PC-9 (cell line): ENCODE measurements at places on chromosomes 6 and 20. TPM values are rescaled to one million over a fixed set of nuclear protein-coding genes. Genes with fewer than 3 reads are reported as not detected.
A peak's percentile ranks its signal among the peaks of the same experiment; 100 is the strongest.

DNA sequence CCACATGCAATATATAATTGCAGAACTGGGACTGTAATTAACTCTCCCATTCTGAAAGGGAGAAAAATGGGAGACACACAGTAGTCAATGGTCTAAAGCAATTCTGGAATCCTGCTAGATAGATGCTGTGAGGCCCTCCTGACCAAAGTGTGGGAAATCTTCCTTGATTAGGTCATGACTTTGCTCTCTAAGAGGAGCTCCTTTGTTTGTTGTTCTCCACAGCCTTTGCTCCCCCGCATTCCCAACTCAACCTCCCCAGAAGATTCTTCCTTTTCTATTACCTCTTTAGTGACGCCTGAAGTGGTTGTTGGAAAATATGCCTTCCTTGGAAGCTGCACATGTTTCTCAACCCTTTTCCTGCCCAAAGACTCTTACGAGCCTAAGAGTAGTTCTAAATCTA lies 28.8 kb upstream of the LIN28B start:
- no peak for DNase-seq

- no peak for DNase-seq
Observed at GRCh38 chr6:109894181-109894580, 83.9 kb upstream of the GPR6 start.

DNA sequence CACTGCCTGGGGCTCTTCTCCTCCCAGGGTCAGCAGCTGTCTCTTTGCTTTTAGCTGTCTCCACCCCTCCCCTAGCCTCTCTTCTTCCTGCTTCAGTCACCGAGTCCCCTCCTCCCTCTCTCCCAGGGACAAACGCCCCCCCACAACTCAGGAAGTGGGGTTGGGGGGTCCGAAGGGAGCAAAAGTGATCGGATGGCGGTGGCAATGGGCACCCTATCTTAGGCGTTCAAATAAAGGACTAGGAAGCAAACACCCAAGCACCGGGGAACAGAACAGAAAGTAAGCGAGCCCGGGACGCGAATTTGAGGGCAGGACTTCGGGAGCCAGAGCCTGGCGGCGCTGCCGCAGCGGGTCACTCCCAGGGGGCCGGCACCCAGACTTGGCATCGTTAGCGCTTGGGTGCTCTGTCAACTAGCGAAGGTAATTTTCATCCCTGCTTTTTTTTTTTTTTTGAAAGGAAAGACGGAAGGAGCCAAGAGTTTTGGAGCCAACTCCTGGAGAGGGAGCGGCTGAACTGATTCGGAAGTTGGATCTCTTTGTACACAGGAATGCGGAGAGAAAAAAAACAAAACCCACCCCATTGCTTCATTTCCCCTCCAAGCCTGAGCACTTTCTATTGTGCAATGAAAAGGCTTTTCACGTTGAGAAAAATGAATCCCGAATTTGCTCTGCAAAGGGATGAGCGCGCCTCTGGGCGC lies 815 bp upstream of the ITPR3 start:
- peak; percentile 71 for DNase-seq

The CDH4 gene
- total RNA-seq = not detected in 2 replicates

The PSORS1C2 gene
- not detected in 2 replicates for total RNA-seq

DNA sequence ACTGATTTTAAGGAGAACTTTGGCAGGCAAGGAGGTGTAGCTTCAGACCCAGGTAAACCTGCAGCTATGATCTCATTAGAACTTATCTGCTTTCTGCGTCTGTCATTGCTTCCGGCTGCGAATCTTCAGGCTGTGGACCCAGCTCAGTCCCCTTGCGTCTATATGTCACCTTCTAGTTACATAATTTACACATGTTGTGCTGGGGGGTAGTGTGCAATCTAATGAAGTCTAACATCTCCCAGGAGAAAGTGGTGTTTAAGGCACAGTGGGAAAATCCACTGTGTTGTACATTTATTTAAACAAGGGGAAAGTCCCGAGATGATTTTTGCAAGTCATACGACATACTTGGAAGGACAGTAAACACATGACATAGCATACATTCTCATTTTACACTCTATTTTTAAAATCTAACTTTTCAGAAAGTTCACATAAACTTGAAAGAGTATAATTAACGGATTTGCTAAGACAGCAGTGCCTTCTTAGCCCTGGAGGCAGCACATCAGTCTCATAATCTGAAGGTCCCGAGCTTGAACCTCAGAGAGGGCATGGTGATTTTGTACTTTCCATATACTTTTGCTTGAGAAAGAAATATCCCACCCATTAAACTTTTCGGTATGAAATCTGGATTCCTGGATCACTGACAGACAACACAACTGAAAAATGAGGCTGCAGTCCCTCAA lies 35.2 kb downstream of the GPX6 start:
- DNase-seq = no peak

The CST2 gene
- not detected in 2 replicates for total RNA-seq

The ZDHHC14 gene
- total RNA-seq = 5.6 and 6.8 TPM in 2 replicates

The HLA-F gene
- total RNA-seq = 7.6 and 12.5 TPM in 2 replicates

DNA sequence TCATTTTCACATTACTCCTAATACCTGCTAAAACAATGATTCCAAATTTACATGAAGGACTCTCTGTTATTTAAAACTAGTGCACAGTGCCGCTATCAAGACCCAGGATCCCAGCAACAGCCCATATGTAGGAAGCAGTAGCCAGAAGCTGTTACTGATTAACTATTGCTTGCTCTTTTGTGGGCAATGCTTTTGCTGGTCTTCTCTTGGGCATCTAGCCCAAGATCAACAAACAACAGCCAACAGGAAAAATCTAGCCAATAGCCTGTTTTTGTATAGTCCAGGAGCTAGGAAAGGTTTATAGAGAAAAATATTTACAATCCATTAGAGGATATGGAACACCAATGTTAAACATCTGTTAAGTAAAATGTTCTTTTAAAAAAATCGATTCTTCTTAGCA lies 22.1 kb upstream of the TENT5A start:
- DNase-seq = no peak

DNA sequence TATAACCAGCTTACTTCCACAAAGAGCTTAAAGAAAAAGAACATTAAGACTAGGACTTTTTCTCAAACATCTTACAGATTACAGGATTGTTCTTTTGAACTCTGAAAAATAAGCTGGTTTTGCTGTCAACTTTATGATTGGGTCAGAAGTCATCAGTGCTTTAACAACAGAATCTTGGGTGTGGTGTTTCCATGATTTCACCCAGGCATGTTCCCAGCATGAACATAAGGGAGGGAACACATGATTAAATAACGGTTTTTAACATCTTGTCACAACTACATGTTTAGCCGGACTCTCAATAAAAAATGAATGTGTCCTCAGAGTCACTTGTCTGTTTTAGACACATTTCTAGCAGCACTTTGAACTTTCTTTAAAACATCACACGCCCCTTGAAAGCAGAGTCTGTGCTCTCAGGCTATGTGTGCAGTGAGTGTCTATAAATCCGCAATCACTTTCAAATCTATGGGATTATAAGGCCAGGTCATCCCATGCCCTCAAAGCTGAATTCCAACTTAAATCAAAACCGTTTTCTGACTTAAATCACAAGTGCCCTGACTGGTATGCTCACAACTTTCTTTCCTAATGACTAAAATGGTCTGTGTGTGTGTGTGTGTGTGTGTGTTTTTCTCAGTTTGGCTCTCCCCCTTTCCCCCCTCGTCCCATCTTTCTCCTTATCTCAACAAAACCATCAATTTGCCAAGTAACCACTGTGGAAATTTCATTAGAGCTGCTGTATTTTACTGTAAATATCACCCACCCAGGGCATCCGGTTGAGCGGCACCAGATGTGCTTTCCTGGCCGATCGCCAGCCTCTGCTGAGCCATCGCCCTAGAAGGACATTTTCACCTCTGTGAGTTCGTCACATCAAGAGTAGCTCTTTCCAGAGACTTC lies 216.8 kb upstream of the DTNBP1 start:
- no peak for DNase-seq

- no peak for DNase-seq
Observed at GRCh38 chr6:10174056-10174455, 240.8 kb downstream of the TFAP2A start.

GRCh38 chr20:57504411-57504810 lies 20.5 kb downstream of the CTCFL start:
- no peak for DNase-seq

DNA sequence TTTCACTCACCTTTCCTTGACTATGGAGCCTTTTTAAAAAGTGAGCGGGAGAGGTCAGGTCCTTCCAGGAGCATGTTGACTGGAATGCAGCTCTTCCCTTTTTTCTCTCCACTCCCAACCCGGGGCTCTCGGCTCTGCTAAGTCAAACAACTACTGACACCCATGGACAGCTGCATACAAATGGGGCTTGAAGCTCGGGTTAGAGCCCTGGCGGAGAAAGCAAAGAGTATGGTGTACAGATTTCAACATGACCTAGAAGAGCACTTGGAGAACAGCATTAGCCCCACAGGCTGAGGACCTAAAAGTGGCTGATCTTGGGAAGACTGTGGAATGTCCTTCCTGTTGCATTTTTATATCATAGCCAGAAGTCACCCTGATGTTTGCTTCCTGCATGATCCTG lies 162.0 kb upstream of the STMND1 start:
- no peak for DNase-seq

GRCh38 chr6:127554435-127555006 lies 22.5 kb upstream of the C6orf58 start:
- DNase-seq = peak; percentile 31

- peak; percentile 55 for DNase-seq
Observed at GRCh38 chr6:147142684-147143245, 61.5 kb upstream of the STXBP5 start.

The CALHM4 gene
- not detected in 2 replicates for total RNA-seq

DNA sequence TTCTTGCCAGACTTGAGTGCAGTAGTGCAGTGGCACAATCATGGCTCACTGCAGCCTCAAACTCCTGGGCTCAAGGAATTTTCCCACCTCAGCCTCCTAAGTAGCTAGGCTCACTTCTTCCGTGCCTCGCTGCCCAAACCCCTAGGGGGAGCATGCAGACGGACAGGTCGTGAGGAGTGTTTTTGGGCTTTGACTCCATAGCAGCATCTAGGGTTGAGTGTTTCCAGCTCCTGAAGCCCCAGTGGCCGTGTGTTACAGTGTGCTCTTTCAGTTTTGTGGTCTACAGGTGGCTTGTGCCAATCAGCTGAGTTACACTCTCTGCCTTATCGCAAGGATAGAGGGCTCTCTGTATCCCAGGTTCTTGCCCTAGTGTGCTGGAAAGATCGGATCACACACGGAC lies 33.4 kb downstream of the NCOA3 start:
- DNase-seq = no peak

The SMLR1 gene
- total RNA-seq = not detected in 2 replicates

- DNase-seq = no peak
Observed at GRCh38 chr20:20363434-20363798, 4.5 kb upstream of the INSM1 start.

DNA sequence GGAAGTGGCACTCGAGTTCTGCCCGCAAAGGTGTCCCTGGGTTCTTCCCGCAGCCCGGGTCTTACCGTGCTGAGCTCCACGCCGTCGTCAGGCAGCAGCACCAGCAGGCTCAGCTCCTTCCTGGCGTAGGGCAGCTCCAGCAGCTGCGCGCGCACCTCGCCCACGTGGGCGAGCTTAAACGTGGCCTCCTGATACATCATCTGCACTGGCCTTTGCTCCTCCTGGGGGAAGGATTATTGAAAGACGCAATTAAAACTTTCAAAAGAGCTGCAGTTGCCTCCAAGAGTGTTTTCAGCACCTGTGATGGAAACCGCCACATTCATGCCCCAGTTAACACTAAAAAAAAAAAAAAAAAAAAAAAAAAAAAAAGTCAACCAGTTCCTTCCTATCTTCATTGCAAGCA lies 11.3 kb downstream of the SERPINB9 start:
- no peak for DNase-seq

The MYB gene
- 0.95 and 1.8 TPM in 2 replicates for total RNA-seq

DNA sequence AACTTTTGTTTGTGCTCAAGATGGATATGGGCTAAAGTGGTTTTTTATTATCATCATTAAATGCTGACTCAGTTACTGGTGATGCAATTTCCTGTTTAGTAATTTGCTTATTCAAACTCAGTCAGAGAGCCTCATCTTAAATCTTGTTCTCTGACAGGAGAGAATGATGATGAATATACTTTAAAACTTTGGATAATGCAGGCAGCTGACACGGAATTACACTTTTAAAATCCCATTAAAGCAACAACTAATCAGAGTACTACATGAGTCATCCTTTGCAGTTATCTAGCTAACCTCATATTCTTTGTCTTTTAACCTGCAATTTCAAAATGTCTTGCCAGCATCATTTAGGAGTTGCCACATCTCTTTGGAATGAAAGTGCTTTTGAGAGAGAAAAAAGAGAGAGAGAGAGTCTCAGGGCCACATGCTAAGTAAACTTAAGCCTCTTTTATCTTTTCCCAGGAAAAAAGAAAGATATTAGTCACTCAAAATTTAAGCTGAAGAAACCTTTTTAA lies 9.2 kb upstream of the C6orf141 start:
- DNase-seq = peak; percentile 81

GRCh38 chr20:33063271-33063670 lies 9.6 kb downstream of the BPIFB3 start:
- DNase-seq = no peak

DNA sequence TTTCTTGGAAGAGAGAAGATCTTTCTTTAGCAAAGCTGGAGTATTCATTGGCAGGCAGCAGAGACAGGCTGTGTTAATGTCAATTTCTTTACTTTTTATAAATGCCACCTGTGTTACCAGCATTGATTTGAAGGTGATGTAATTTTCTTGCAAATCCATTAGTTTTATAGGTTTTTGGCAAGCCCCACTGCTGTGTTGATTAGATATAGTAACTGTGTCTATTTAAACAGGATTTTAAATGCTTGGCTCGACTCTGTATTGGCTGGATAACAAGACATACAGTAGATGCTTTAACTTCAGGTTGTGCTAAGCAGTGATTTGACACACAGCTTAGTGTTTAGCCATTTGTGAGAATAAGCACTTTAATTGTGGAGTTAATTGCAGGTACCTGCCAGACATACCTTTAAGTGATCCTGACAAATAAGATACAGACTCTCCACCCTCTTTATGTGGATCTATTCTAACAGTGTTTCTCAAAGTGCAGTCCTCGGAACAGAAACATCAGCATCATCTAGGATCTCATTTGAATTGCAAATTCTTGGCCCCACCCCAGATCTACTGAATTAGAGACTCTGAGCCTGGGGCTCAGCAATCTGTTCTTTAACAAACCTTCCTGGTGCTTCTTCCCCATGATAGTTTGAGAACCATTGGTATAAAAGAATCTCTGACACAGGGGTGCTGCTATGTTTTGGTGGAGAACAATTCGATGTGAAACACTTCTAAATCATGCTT lies 397.5 kb downstream of the HDGFL1 start:
- no peak for DNase-seq

- DNase-seq = no peak
Observed at GRCh38 chr20:18436847-18437246, 30.0 kb downstream of the DZANK1 start.

DNA sequence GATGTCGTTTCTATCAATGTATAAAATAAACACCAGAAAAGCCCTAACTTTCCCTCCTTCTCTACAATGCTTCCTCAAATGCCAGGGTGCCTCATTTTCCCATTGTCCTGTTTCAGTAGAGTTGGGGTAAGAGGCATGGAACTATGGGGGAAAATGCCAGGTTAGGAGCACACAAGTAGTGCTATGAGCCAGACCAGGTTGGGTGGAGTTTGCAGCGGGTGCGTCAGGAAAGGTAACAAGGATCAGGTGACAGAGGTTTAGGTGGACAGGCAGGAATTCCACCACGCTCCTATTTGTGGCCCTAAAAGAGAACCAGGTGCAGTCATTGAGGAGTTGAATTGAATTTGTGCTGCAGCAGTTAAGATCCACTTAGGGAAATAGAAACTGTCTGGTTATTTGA lies 36.5 kb downstream of the SYTL3 start:
- peak; percentile 70 for DNase-seq
